Gastrocnemius medialis (tissue), 4 donors: ENCODE measurements at places on chromosomes 13 and 19. TPM values are rescaled to one million over a fixed set of nuclear protein-coding genes. Genes with fewer than 3 reads are reported as not detected.
A peak's percentile ranks its signal among the peaks of the same experiment; 100 is the strongest.

HCN2 gene
- total RNA-seq: not detected

- no peak overlapping the region for H3K4me3 ChIP-seq
- H3K27me3 ChIP-seq: no peaks in the 10 kb centered on the region
- no peak overlapping the region for H3K27ac ChIP-seq
- no peak for DNase-seq
- H3K36me3 ChIP-seq: no peaks in the 10 kb centered on the region
Observed at GRCh38 chr13:46097015-46097414, 7.8 kb downstream of the CPB2 start.

DNA sequence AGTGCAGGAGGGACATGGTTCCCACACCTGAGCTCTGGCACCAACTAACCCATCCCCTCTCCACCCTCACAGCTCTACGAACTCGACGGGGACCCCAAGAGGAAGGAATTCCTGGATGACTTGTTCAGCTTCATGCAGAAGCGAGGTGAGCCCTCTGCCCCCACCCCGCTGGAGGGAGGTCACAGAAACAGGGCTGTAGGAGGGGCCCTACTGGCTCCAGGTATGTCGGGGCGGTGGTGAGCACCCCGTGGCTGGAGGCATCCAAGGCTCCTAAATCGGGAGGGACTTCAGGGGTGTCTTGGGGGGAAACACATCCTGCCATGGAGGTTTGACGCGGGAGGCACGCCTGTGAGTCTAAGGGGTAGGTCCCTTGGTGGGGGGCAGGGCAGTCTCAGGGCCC, 24.1 kb upstream of the WDR18 start:
- no peak overlapping the region for H3K4me3 ChIP-seq
- H3K27me3 ChIP-seq: no peaks in the 10 kb centered on the region
- no peaks in the 10 kb centered on the region for H3K4me1 ChIP-seq
- no peak overlapping the region for H3K27ac ChIP-seq
- no peak for DNase-seq
- H3K36me3 ChIP-seq: no peaks in the 10 kb centered on the region

DNA sequence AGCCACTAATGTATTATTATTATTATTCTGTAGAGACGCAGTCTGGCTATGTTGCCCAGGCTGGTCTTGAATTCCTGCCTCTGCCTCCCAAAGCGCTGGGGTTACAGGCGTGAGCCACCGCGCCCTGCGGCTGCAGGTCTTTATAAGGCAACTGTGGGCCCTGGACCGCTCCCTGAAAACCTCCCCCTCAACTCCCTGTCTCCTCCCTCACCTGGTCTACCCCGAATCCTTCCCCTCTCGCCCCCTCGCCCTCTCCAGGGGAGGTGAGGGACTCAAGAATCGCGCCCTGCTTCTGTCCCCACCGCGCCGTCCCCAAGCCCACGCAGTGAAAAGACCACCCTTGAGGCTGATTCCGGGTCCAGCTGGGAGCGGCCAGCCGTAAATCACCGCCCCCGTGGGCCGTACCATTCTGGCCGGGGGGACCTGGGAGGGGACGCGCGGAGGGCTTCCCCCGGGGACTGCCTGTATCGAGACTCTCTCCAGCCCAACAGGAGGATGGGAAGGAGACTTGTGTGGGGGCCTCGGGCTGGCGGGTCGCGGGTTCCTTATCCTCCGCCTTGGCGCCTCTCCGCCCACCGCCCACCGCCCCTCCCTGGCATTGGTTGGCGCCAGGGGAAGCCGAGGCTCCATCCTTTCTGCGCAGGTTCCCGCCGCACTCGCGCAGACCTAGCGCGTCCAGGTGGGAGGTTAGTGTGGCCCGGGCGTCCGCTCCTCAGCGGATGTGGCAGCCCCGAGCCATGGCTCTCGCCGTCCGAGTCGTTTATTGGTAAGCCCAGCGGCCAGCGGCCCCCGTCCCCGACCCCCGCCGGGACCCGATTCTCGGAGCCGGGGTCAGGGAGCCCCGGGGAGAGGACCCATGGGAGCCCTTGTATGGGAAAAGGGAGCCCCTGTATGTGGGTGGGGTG, at the start of gene SELENOW:
TSS of gene SELENOW (plus strand) at position 655 of the 905 bp plus-strand sequence. CDS start at position 738, 83 bp downstream.
- peak within 1 kb of the TSS; percentile 96 for H3K27ac ChIP-seq
- peaks cover 37% of the 10 kb centered on the region for H3K4me1 ChIP-seq
- no peaks in the 10 kb centered on the region for H3K27me3 ChIP-seq
- peak; percentile 48 for DNase-seq

- no peak overlapping the region for H3K27ac ChIP-seq
- no peaks in the 10 kb centered on the region for H3K4me1 ChIP-seq
- no peaks in the 10 kb centered on the region for H3K27me3 ChIP-seq
- H3K4me3 ChIP-seq: no peak overlapping the region
Observed at GRCh38 chr19:34881982-34882381, 44.7 kb upstream of the ZNF30 start.
